ENCODE measurements at places on chromosomes 2 and 18.

DNA sequence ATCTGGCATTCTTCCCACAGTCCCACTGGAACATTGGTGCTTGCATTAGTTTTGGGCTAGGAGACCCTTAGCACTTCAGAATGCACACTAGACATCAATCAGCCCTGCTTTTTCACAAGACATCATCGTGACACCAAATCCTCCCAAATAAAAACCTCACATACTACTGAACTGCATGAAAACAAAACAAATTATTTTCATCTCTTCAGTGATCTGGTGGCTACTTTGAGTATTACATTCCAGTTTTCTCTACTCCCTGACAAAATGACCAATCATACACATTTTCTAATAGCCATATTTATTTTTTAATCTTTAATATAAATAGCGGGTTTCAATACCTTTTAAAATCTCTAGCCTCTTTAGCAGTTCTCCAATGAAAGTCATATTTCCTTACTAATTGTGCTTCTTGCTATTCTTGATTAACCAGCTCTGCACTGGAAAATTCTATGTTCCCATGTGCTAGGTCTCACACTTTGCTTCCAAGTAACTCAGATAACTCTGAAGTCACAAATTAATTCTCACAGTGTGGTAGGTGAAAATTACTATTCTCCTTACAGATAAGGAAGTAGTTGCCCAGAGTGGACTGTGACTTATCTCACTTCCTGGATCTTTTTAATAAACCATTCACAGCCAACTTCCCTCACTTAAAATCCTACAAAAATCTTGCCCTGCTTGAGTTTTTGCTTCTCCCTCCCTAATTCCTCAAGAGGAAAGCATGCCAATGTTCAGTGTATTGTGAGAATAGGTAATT lies 82.5 kb upstream of the EPB41L3 start:
- DNase-seq = peak; percentile 42

DNA sequence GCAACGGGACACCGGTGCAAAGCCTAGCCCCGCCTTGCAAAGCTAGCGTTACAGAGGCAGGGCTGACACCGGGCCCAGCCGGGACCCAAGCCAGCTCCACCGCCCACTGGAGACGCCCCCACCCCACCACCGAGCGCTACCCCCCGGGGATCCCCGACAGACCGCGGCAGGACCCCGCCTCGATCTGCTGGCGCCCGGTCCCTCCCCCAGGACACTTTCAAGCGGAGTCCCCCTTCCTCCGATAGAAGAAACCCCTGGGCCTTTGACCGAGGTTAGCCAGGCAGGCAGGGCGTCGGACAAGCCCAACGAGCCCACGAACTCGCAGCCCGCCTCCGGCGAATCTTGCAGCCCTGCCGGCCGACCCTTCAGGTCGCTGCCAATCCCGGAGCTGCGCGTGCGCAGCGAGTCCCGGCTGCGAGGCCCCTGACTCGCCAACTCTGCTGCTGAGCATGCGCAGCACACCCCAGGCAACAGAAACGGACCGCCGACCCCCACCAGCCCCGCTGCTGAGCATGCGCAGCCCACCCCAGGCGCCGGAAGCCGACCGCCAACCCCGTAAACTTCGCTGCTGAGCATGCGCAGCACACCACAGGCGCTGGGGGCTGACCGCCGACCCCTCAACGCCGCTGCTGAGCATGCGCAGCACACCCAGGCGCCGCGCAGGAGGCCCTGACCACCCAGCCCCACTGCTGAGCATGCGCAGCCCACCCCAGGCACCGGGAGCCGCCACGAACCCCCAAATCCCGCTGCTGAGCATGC lies 656 bp downstream of the ADI1 start:
- DNase-seq = peak; percentile 94

- peak; percentile 65 for DNase-seq
Observed at GRCh38 chr18:51724790-51725721, 527.6 kb upstream of the MEX3C start.

- DNase-seq = no peak
Observed at GRCh38 chr2:199309973-199310372, 147.8 kb downstream of the SATB2 start.

- no peak for DNase-seq
Observed at GRCh38 chr18:7844017-7844416, 276.9 kb downstream of the PTPRM start.

DNA sequence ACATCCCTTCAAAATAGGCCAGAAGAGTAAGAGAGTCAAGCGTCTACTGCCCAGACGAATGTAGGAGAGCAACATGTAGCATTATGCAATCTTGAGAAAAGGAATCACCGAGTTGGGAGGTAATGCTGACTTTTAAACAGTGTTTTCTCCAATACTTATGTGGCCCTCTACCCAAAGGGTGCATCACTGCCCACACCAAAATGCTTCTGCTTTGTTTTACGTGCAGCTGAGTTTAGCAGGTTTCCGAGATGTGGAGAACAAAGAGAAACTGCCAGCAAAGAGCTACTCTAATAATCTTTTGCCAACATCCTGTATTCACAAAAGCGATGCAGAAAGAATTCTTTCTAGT lies 63.4 kb upstream of the ZEB2 start:
- DNase-seq = no peak

DNA sequence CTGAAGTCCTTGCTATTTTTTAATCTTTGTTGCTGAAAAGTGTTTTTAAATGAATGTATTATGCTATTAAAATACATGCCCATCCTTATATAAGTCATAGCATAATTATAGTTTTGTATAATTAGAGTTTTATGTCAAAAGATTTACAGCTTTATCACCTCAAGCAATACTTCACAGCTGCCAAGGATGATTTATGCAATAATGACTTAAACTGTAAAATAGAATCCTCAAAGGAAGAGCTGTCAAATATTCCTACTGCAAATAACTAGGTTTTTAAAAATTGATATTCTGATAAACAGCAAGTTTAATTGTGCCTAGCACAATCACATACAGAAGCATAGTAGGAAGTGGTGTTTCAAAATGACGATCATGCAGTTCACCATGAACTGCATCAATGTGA lies 5.2 kb downstream of the KCNH7 start:
- DNase-seq = no peak

DNA sequence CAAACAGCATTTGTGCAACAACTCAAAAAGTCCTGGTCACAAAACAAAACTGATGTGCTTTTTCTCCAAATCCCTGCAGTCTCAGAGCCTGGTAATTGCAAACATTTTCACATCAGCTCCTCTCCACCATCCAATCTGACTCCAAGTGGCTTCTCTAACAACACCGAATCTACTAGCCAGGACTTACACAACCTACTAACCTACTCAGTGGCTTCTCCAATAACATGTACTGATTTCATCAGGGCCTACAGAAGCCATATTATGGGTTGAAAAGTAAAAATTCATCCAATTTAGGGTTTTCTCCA lies 104.3 kb downstream of the COLEC12 start:
- DNase-seq = no peak

DNA sequence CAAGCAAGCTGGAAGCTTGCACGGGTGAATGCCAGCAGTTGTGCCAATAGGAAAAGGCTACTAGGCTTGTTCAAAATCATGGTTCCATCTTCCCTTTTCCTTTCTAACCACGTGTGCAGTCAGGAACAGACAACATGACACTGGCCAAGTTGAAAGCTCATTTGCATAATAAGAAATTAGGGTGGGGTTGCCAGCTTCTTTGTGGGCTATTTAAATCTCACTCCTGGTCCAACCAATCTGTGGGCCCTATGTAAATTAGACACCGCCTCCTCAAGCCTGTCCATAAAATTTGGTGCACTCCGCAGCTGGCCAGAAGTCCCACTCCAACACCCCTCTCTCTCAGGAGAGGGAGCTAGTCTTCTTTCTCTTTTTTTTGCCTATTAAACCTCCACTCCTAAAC lies 1948.4 kb upstream of the PIK3C3 start:
- DNase-seq = no peak

DNA sequence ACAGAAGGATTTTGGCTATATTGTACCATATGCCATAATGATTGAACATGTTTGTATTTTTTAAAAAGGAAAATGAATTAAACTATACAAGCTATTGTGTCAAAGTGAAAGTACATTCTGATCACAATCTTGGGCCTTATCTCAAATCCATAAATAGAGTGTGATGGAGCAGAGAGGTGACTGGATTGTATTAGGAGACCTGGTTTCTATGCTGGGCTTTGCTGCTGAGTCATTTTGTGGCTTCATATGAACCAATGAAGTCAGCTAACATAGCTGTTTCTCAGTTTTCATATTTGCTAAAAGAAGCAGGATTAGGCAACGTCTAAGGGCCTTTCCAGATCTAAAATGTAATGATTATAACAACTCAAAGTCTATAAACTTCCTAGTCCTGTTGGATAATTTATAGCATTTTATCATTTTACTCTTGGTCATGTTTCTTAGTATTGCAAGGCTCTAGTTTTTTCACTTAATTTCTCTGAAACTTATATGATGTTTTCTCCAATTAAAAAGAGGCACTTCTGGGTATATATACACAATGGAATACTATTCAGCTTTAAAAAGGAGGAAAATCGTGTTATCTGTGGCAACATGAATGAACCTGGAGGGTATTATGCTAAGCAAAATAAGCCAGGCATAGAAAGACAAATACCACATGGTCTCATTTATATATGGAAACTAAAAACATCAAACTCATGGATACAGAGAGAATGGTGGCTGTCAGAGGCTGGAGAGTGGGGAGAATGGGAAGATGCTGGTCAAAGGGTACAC lies 112.3 kb downstream of the MEP1B start:
- DNase-seq = peak; percentile 21

DNA sequence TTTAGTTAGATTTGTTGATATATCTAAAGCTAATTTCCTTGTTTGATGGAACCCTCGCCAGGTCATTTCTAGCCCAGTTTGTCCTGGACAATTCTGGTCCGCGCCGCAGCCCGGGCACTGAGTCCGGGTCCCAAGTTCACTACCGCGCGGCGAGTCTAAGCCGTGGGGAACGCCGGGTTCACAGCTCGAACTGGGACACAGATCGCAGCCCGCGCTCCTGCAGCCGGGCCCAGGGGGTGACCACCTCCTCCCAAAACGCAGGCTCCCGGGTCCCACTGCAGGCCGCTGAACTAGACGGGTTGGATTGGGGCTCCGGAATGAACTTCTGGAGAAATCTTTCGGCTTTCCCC lies 681 bp downstream of the ACADL start:
- no peak for DNase-seq

GRCh38 chr2:32952761-32953476 lies 6.2 kb downstream of the LTBP1 start:
- no peak for DNase-seq

DNA sequence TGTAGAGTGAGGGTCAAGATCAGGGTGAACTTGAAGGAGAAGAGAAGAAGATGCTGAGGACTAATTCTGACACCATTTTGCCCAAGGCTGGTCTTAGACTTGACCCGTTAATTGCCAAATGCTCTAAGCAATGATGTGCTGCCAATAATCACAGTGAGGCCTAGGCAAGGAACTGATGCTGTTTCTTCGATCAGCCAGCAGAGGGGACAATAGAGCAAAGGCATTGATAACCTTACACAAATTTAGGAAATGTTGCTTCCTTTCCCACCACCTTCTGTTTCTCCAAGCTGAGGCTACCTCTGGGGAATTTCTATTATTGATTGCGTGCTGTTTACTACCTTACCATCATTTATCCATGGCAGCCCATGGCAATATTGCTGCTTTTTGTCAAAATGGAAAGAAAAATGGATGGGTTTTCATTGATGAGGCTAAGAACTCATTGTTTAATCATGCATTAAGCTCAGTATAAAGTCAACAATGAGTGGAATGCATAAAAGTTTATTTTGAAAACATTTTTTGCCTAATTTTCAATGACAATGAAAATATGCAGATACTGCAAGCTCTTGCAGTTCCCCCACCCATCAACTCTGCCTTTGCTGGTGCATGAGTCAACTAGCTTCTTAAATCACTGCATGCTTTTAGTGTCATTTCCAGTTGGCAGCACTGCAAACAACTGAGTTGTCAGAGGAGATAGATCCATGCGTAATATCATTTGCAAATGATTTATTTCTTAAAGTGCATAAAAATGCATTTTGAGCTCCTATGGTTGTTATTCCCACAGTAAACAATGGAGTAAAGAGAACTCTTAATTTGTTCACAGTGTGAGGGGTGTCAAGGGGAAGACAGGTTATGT lies 116.4 kb upstream of the NYAP2 start:
- no peak for DNase-seq

DNA sequence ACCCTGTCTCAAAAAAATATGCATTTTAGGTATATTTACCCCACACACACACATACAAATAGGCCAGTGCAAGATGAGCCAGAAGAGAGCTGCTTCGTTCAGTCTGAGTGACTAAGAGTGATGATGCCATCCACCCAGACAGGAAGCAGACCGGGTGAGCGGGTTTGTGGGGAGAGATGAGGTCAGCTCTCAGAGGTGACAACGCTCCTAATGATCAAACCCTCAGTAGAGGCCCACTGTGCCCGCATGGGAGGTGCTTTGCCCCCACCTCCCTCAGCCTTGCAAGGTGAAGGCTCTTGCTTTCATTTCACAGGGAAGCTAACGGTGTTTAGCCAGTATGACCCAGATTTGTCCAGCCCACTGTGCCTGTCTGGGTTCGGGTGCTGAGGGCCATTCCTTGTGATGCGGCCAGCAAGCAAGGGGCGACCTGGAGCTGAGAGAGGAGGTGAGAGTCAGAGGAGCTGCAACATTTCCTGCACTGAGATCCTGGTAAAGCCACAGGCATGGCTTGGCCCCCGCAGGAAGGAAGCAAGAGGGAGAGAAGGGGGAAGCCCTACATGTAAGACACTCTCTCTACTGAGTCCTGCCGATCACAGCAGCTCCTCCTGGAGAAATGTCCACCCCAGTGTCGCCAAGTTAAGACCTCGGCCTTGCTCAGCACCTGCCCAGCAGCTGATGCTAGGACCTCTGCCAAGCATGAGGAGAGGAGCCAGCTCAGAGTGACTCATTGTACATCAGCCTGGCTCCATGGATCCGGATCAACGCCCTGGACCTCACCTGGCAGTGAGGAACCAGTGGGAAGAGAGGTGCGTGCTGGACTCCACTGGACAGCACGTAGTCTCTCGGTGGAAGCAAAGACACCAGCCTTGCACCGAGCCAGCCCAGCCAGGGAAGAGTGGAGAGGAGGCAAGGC lies 37.0 kb downstream of the NIFK start:
- peak; percentile 92 for DNase-seq

DNA sequence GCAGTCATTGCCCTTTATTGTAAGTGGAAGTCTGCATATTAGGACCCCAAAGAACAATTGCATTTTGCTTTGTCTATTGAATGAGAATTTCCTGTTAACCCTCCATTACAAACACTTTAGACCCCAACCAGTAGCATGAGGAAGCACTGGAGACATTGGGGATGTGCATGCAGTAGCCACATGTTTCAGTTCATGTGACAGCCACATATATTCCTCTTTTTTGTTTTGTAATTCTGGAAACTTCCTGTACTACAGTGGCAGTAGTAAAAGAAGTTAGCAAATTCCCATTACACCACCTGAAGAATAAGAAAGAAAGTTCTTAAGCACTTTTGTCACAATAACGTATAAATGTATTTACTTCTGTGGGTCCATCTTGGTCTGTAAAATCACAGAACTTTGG lies 281.1 kb upstream of the SLC14A2 start:
- peak; percentile 40 for DNase-seq

All from MV-4-11 (cell line).